DMS53 (cell line): ENCODE measurements at places on chromosomes 4 and X.

DNA sequence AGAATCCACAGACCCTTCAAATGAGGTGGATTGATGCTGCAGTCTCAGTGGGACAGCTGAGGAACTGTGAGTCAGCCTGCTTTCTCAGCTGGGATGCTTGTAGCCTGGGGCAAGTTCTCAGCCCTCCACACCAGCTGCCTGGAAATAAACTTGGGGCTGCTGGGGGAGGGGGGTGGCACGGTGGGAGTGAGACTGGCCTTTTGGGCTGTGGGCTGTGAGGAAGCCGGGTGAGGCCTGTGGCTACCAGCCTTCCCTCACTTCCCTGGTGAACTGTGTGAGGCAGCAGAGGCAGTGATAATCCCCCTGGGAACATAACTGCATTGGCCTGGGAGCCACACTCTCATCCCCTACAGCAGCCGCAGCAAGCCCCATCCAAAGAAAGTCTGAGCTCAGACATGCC is 114.5 kb upstream of the GUCY1A1 start:
- DNase-seq: no peak

GRCh38 chr4:139131209-139131870 is 45.7 kb downstream of the ELF2 start:
- peak; percentile 2 for DNase-seq

DNA sequence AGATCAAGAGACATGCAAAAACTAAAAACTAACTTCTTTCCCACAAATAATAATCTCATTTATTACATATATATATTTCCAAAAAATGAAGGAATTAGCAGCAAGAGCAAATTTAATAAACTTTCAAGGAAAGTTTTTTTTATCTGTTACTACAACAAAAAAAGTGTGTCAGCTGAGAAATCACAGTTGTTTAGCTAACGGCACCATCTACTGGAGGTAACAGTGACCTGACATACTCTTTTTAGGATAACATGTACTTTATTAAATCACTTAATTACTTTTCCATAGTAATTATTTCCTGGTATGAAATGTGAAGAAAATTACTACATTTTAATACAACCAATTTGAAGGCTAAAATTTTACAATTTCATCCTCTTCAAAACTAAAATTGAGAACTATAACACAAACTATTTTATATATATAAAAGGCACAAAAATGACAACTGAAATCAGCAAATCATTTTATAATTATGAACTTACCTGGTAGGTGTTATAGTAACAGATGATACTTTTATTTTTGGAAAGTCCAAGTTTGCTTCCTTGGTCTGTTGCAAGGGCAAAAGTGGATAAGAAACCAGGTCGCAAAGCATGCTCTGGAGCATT is 9.1 kb downstream of the LAMTOR3 start:
- peak; percentile 58 for DNase-seq

DNA sequence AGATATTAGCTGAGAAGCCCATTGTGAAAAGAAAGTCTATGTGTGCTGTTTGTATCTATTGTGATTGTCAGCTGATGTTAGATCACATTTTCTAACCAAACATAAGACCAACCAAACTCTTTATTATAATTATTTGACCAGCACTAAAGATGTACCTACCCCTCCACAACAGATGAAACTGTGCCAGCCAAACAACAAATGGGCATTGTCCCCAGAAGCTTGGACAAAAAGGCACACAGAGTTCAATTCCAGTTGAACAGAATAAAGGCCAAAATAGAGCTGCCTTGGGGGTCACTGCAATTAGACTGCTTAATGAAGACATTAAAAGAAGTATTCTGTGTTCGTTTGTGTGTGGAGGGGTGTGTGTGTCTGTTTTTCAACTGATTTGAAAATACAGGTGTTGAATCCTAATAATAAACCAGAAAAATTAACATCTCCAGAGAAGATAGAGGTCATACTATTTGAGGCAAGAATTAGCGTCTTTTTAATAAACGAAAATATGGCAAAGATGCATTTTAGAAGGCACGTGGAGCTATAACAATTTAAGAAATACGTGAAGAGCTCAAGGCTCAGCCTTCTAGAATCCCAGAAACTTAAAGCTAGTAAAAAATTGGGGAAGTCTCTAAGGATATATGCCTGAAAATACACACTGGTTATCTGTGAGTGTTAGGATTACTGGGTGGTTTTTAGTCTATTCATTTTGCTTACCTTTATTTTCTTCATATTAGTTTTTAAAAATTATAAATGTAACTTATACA is 2.2 kb downstream of the SPP1 start:
- no peak for DNase-seq
